ENCODE measurements at places on chromosomes 12 and 14. TPM values are rescaled to one million over a fixed set of nuclear protein-coding genes. Genes with fewer than 3 reads are reported as not detected.

CMA1 gene
- not detected for polyA plus RNA-seq

BTG1 gene
- polyA plus RNA-seq, result 59.5 TPM

TRHDE gene
- polyA plus RNA-seq, result 0.57 TPM

IL26 gene
- not detected for polyA plus RNA-seq

TAS2R13 gene
- polyA plus RNA-seq, result 0.25 TPM

C14orf132 gene
- polyA plus RNA-seq, result 2.9 TPM

TPH2 gene
- polyA plus RNA-seq, result not detected

CLEC4A gene
- 0.75 TPM for polyA plus RNA-seq

SERPINA3 gene
- 114 TPM for polyA plus RNA-seq

DPY19L2 gene
- 28.1 TPM for polyA plus RNA-seq

DIO2 gene
- 0.48 TPM for polyA plus RNA-seq

ZNF84 gene
- polyA plus RNA-seq, result 11.1 TPM

RFX4 gene
- polyA plus RNA-seq, result not detected

CPM gene
- polyA plus RNA-seq, result 5.8 TPM

ITGA7 gene
- polyA plus RNA-seq, result 288 TPM

CLEC2B gene
- polyA plus RNA-seq, result 5.0 TPM

LRP10 gene
- 28.7 TPM for polyA plus RNA-seq

TAMALIN gene
- polyA plus RNA-seq, result 30.3 TPM

CCDC177 gene
- polyA plus RNA-seq, result not detected

MANSC4 gene
- polyA plus RNA-seq, result not detected

KLRK1 gene
- 0.59 TPM for polyA plus RNA-seq

NGB gene
- polyA plus RNA-seq, result not detected

ARHGAP9 gene
- 3.0 TPM for polyA plus RNA-seq

FAIM2 gene
- 37.4 TPM for polyA plus RNA-seq

UNC119B gene
- 7.0 TPM for polyA plus RNA-seq

MAX gene
- polyA plus RNA-seq, result 56.3 TPM

KRT71 gene
- polyA plus RNA-seq, result not detected

PRIMA1 gene
- 5.9 TPM for polyA plus RNA-seq
